ENCODE measurements at places on chromosomes 6 and 20.
A peak's percentile ranks its signal among the peaks of the same experiment; 100 is the strongest.

GRCh38 chr6:141484711-141485110 is 648.0 kb upstream of the GJE1 start:
- DNase-seq, result peak; percentile 73

DNA sequence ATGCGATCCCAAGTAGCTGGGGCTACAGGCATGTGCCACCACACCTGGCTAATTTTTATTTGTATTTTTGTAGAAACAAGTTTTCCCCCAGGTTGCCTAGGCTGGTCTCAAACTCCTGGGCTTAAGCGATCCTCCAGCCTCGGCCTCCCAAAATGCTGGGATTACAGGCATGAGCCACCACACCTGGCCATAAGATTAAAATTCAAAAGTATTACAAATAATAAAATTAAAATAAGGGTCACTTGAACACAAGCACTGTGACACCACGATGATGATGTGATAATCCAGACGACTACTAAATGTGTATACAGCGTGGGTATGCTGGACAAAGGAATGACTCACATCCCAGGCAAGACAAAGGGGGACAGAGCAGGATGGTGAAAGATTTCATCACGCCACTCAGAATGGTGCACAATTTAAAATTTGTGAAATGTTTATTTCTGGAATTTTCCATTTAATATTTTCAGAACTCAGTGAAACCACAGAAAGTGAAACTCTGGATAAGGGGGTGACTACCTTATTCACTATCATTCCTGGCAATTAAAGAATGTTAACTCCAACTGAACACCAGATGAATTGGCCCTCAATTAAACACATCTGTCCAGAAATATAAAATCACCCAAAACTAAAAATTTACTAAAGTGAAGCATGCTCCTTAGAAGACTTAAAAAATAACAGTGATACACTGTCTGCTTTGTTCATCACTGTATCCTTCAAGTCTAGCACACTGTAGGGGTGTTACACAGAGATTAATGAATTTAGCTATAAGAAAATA is 13.1 kb downstream of the B4GALT5 start:
- DNase-seq, result peak; percentile 60

DNA sequence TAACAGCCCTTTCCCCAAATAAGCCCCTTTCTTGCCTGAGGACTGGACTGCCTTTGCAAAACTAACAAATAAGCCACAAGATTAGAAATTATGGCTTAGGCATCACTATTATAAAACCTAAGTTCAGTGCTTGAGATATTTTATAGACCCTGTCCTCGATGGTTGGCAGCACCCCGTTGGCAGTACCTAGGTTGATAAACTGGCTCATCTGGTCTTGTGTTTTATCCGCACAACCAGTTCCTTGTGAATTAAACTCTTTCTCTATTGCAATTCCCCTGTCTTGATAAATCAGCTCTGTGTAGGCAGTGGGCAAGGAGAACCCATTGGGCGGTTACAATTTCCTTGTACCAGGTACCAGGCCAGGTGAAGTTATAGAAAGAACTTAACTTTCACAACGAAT is 6.6 kb downstream of the LRP11 start:
- no peak for DNase-seq

DNA sequence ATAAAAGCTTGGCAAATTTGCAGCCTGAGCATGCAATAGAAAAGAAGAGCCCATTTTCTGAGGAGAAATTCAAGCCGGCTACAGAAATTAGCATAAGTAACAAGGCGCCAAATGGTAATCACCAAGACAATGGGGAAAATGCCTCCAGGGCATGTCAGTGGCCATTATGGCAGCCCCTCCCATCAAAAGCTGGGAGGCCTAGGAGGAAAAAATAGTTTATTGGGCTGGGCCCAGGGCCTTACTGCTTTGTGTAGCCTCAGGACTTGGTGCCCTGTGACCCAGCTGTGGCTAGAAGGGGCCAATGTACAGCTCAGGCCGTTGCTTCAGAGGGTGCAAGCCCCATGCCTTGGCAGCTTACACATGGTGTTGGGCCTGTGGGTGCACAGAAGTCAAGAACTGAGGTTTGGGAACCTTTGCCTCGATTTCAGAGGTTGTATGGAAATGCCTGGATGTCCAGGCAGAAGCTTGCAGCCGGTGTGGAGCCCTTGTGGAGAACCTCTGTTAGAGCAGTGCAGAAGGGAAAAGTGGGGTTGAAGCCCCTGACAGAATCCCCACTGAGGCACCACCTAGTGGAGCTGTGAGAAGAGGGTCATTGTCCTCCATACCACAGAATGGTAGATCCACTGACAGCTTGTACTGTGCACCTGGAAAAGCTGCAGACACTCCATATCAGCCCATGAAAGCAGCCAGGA is 328.5 kb upstream of the MAP3K7 start:
- no peak for DNase-seq

- DNase-seq, result no peak
Measured at GRCh38 chr6:125802383-125802782, 11.6 kb downstream of the NCOA7 start.

All from suppressor macrophage (primary cell).